ENCODE measurements at places on chromosomes 12 and 14.

- DNase-seq: no peak
Measured at GRCh38 chr14:32230181-32230580, 27.1 kb upstream of the RNU6-8 start.

DNA sequence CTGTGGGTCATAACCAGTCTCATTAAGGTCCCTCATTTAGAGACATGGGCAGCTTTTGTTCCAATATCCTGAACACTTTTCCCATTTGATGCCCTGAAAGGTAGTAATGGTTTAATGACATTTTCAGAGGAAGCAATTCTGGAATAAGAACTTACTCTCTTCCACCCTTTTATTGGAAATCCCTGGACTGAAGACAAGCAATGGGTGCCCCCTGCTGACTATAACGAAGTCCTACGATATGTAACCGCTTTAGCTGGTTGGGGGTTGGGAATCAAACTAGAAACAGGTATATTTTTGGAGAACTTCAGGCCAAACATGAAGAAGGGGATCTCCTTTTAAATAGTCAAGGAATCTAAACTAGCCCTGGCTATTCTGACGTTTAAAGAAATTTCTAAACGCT, 20.5 kb downstream of the SARNP start:
- no peak for DNase-seq

DNA sequence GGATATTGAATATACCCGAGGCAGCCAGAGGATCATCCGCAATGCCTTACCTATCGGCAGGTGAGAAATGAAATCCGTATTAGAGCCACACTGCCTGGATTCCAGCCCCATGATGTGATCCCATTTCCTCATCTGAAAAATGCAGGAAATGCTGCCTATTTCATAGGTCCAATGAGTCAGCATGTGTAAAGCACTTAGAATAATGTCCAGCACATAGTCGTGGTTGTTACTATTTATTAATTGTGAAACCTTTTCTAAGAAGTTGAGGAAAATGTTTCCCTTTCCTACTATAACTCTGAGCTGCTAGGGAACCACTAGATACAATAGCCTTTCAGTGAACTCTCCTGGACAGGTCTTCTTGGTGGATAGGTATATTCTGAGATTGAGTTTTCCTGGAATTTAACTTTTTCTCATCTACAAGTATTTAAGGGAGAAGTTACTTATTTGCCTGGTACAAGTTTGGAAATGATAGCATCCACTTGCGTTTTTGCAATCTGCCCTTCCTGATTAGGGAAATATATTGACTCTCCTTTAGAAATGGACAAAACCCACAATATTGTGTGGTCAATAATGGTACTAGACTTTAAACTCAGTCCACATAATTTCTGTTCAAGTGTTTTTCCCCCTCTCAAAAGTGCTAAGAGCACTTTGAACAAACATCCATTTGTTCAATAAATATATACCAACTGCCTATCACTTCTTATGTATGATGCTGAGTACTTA, 12.2 kb downstream of the POLR3B start:
- DNase-seq: no peak

GRCh38 chr12:59087077-59087673, 166.9 kb upstream of the LRIG3 start:
- no peak for DNase-seq

DNA sequence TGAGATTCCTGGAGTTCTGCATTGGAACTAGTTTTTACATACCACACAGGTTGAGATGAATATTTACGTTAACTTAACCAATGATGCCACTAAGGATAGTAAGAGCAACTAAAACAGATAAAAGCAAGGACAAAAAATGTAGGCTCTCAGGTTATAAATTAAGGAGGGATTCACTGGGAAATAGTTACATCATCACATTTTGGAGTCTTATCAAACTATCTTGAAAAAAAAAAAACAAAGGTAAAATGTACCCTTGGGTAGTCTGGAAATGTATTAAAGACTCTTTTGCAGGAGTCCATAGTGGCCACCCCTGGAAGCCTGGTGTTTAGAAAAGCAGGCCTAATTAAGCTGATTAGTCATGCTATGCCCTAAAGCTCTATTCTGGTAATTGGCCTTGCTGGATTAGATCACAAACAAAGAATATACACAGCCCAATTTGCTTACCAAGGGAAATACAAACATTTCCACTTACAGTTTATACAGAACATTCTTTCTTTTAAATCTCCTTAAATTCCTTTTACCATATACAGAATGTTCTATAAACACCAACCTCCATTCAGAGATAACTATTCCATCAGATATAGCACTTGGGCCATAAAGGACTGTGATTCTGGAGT, 39.3 kb downstream of the SLC25A47 start:
- DNase-seq: no peak

DNA sequence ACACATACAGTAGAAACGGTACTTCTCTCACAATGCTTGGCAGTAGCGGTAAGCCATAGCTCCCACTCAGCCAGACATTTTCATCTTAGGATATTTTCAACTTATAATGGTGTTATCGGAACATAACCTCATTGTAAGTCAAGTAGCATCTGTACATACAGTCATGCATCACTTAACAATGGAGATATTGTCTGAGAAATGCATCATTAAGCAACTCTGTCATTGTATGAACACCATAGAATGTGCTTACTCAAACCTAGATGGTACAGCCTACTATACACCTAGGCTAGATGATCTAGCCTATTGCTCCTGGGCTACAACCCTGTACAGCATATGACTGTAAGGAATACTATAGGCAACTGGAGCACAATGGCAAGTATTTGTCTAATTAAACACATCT, 40.8 kb downstream of the RPS6KA5 start:
- no peak for DNase-seq

GRCh38 chr14:41699486-41699885, 92.8 kb downstream of the LRFN5 start:
- no peak for DNase-seq

- no peak for DNase-seq
Measured at GRCh38 chr14:105878554-105878953, 352.2 kb downstream of the TMEM121 start.

GRCh38 chr12:92911339-92911738, 17.8 kb downstream of the EEA1 start:
- no peak for DNase-seq

- no peak for DNase-seq
Measured at GRCh38 chr12:100356644-100357223, at the start of gene SLC17A8. SLC17A8 (plus strand) TSS chr12:100357074; CDS start chr12:100357392, 318 bp downstream.

DNA sequence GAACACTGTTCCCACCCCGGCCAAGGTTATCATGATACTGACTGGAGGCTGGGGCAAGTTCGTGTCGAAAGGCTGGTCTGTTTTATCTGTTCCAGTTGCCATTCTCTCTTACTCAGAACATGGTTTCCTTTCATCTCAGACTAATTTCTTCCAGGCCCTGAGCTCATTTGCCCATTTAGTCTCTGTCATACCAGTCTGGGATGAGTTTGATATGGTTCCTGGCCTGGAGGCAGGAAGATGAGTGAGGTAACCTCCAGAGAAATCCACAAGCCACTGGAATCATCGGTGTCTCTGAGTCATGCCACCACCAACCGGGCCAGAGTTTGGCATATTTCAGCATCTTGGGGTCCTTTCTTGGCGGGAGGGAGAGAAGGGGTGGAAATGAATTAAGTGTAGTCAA, 114.7 kb downstream of the NTF3 start:
- DNase-seq: peak; percentile 80
